Stimulated activated CD8-positive, alpha-beta memory T cell treated with anti-CD3 and anti-CD28 coated beads, Interleukin-7, amount 100 ng/mL, for 1 hour (primary cell): ENCODE measurements at places on chromosomes 12 and 14.

GRCh38 chr12:109729371-109729781, 15.8 kb downstream of the FAM222A start:
- DNase-seq = no peak

DNA sequence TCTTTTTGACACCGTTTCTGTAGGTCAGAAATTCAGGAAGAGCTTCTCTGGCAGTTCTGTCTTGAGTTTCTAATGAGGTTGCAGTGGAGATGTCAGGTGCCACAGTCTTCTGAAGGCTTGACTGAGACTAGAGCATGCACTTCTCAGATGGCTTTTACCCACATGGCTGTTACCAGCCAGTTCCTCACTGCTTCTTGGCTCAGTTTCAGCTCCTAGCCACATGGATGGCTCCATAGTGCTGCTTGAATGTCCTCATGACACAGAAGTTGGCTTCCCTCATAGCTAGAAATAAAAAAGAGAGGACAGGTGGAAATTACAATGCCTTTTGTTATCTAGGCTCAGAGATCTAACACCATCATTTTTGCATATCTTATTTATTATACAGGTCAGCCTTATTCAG, 38.1 kb upstream of the SLC2A13 start:
- DNase-seq = no peak

- no peak for DNase-seq
Observed at GRCh38 chr12:76864791-76865400, 13.9 kb downstream of the CSRP2 start.

DNA sequence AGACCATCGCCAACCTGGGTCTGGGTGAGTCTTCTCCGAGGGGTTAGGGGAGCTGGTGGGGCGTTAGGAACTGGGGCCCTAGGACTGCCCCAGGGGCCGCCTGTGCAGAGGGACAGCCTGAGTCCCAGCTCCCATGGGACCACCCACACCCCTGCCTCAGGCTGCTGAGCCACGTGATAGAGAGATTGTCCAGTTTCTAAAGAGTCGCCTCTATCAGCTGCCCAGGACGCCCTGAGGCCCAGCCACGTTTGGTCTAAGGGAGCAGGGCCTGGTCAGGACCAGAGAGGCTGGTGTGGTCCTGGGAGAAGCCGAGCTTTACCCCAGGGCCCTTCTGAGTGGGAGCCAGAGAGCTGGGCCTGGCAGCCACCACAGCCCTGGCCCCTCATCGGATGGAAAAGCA, 107.1 kb downstream of the LGMN start:
- no peak for DNase-seq

- no peak for DNase-seq
Observed at GRCh38 chr12:42741091-42741490, 151.5 kb upstream of the PRICKLE1 start.

DNA sequence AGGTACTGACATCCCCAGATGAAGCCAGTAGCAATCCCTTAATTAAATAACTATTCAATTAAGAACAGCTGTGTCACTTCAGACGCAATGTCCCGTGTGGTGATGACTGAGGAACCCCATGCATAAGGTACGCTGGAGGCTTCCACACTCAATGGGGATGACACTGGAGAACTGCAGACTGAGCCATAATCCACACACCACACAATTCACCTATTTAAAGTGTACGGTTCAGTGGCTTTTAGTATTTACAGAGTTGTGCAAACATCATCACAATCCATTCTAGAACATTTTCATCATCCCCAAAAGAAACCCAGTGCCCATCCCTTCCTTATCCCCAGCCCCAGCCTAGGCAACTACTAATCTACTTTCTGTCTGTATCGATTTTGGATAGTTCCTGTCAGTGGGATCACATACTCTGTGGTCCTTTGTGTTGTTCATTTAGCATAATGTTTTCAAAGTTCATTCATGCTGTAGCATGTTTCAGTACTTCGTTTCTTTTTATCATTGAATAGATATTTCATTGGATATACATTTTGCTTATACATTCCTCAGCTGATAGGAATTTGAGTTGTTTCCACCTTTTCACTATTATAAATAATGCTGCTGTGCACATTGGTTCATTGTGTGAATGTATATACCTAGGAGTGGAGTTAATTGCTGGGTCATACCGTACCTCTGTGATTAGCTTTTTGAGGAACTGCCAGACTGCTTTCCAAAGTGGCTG, 61.1 kb downstream of the NINJ2 start:
- no peak for DNase-seq

GRCh38 chr14:36069535-36069900, 107.0 kb downstream of the PTCSC3 start:
- DNase-seq = no peak

GRCh38 chr14:74980731-74981461, 21.8 kb upstream of the EIF2B2 start:
- no peak for DNase-seq

DNA sequence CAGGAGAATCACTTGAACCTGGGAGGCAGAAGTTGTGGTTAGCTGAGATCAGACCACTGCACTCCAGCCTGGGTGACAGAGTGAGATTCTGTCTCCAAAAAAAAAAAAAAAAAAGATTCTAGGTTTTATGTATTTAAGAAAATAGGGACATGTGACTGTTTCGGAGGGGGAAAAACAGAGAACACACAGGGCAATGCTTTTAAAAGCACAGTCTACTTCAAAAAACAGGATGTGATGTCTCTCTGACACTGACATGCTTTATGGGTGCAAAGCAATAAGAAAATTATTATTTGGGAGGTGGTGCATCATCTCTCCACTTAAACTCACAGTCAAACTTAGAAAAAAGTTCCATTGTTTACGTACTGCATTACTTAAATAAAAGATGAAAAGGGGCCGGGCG, 28.7 kb downstream of the CLIP1 start:
- no peak for DNase-seq

GRCh38 chr12:103975368-103975767, 9.7 kb downstream of the TDG start:
- DNase-seq = no peak

DNA sequence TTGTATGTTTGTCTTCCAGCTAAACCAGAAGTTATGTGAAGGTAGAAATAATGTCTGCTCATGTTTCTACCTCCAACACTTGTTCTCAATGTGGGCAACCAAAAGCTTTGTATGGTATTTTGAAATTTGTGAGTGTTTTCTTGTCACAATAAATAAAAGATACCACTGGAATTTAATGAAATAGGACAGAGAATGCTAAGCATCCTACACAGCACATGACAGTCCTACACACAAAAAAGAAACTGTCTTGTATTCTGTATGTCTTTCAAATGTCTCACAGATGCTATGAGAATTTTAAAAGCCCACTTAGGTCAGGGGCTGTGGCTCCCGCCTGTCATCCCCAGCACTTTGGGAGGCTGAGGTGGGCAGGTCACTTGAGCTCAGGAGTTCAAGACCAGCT, 68.9 kb downstream of the RALGAPA1 start:
- DNase-seq = no peak

- no peak for DNase-seq
Observed at GRCh38 chr12:15074351-15074750, 101.5 kb downstream of the PDE6H start.

GRCh38 chr12:114697741-114698565, 14.0 kb upstream of the TBX3 start:
- no peak for DNase-seq

GRCh38 chr12:66279123-66279712, 23.1 kb upstream of the HELB start:
- no peak for DNase-seq

DNA sequence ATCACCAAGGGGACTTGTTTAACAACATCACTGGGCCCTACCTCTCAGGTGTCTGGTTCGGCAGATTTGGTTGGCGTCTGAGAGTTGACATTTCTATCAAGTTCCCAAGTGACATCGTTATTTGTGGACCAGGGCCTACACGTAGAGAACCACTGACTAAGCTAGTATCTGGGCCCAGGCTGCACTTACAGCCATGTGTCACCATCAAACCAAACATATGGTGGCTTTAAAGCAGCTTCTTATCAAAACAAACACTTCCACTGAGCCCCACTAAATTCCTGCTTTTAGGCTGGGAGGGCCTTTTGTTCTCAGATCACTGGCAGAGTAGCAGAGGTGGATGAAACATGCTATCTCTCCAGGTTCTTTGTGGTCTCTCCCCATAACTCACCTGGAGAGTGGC, 220.5 kb downstream of the PELI2 start:
- no peak for DNase-seq

GRCh38 chr12:6966351-6966750, 4.1 kb downstream of the PHB2 start:
- DNase-seq = no peak

- no peak for DNase-seq
Observed at GRCh38 chr12:50195832-50196231, 28.7 kb upstream of the CERS5 start.

DNA sequence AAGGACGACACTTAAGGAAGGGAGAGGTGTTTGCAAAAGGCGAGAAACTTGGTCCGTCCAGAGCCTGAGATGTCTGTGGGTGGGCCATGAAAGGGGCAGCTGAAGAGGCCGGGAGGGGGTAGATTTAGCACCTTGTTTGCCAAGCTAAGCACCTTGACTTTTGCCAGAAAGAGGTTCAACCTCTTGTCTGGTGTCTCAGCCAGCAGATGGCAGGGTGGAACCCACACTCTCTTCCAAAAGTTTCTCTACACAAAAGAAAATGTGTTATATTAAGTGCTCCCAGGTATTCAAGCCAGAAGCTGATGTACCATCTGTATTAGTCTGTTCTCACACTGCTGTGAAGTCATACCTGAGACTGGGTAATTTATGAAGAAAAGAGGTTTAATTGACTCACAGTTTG, 69.9 kb downstream of the SUDS3 start:
- no peak for DNase-seq

GRCh38 chr14:68885226-68886108, 92.6 kb upstream of the ZFP36L1 start:
- DNase-seq = no peak

DNA sequence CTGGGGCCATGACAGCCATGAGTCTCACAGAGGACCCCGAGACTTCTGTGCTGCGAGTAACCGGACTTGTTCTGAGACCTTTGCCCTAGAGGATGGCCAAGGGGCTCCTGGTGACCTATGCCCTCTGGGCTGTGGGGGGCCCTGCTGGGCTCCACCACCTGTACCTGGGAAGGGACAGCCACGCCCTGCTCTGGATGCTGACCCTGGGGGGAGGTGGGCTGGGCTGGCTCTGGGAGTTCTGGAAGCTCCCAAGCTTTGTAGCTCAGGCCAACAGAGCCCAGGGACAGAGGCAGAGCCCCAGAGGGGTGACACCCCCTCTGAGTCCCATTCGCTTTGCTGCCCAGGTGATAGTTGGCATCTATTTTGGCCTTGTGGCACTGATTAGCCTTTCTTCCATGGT, 2.1 kb downstream of the DNAJC22 start:
- no peak for DNase-seq

DNA sequence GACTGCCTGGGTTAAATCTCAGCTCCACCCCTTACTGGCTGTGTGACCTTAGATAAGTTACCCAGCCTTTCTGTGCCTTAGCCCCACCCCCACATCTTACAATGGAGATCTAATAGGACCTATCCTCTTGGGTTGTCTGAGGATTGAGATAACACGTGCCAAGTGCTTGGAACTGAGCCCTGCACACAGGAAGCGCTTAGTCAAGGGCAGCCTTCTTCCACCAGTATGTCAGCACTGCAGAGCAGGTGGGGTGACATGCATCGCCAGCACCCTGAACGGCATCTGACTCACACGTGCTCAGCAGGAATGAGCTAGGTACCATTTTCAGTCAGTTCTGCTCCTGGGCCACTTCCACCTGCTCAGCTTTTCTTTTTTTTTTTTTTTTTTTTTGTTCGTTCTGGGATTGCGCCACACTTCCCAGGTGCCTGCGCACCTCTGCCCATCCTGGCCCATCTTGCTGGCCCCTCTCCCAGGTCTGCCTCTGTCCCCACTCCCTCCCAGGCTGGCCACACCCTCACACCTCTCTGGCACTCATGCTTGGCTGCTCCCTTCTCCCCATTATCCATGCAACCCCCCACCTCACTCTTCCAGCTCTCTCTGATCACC, 19.6 kb downstream of the LGMN start:
- DNase-seq = no peak

GRCh38 chr12:110785240-110785639, 42.5 kb upstream of the PPP1CC start:
- no peak for DNase-seq

DNA sequence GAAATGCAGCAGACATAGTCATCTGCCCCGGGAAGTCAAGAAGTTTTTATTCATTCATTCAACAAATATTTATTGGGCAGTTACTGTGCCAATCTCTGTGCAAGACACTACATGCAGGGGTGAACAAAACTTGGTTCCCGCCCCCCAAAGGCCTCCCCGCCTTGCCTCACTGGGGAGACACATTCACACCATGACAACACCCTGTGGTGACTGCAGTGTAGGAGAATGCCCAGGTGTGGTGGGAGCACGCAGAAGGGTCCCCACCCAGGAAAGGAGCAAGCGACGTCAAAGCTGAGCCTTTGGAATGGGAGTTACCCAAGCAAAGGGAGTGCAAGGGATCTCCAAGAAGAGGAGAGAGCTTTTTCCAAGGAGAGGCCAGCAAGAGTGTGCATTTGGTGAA, 1.6 kb upstream of the AQP6 start:
- no peak for DNase-seq

DNA sequence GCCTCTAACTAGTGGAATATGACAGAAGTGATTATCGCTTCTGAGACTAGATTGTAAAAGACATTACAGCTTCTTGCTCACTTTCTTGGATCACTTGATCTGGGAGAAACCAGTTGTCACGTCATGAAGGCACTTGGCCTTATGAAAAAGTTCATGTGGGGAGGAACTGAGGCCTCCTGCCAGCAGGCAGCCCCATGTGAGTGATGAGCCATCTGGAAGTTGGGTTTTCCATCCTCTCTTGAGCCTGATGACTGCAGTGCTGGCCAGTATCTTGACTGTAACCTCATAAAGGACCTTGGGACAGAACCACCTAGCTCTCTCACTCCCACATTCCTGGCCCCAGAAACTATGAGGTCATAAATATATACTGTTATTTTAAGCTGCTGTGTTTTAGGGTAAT, 28.0 kb downstream of the TTLL5 start:
- DNase-seq = no peak

- no peak for DNase-seq
Observed at GRCh38 chr14:39988939-39989338, 556.7 kb upstream of the FBXO33 start.

DNA sequence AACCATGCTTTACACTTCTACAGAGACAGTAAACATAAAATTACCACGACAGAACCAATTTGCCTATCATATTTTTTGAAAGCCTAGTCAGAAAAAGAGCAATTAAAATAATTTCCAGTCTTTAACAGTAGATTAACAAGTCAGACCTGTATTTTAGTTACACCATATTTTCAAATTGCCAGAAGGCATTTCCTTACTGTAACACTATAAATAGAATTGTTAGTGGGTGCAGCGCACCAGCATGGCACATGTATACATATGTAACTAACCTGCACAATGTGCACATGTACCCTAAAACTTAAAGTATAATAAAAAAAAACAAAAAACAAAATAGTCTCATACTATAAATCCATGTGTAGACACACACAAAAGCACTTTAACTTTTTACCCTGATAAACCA, 16.0 kb downstream of the SOS2 start:
- no peak for DNase-seq
